ENCODE measurements at places on chromosomes 1 and 21.

- peak; percentile 42 for DNase-seq
These were observed 25.1 kb downstream of the ZBTB17 start for GRCh38 chr1:15950763-15951295.

GRCh38 chr1:1296070-1297061, 11.4 kb downstream of the ACAP3 start:
- DNase-seq, result no peak

DNA sequence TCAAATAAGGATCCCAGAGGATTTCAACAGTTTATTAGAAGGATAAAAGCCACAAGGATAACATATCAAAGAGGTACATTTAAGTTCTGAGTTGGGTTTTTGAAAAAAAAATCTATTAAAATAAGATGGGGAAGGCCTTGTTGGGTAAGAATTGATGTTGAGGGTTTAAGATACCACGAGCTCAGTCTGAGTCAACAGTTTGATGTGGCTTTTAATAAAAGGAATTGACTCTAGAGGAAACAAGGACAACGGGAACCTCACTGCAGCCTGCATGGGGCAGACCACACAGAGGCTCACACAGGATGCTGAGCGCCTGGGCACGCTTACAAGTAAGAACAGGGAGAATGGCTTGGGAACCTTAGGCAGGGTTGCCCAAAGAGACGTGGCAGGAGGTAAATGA, 107.5 kb downstream of the TIAM1 start:
- no peak for DNase-seq

- DNase-seq, result no peak
These were observed 103.5 kb upstream of the ETS2 start for GRCh38 chr21:38702196-38702595.

DNA sequence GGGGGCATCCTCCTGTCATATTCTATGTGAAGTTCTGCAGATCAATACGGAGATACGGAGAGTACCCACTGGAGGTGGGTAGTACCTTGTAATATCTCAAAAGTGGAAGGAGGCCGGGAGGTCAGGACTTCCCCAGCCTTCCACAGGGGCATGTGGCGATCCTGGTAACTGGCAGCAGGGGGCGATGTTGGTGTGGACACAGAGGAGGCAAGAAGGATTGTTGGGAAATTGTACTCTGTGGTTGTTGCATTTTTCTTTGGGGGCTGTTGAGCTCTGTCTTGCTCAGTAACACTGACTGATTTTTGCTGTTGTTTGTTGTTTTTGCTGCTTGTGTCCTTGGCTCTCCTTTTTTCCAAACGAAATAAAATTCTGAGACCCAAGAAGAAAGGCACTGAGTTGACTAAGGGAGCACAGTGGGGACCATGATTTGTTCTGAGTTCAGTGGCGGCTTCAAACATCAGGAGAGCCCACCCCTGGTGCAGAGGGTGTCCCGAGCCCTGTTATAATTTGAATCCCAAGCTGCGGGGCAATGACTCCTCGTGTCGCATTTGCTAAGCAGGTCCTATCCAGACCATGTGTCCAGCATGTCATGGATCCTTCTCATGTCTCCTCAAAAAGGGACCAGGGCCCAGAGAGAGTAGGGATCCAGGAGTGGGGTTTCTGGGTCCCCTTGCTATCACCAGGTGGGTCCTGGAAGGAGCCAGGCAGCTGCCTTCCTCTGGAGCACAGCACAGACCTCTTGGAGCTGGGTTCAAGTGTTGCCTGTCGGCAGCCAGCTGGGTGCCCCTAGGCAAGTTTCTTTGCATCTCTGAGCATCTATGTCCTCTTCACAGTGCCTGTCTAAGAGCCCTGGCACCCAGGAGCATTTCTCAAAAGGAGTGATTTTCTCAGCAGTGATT, 22.8 kb downstream of the LHX4 start:
- peak; percentile 65 for DNase-seq

- no peak for DNase-seq
These were observed 1017.0 kb downstream of the MRPL39 start for GRCh38 chr21:24590261-24590660.

GRCh38 chr1:231317306-231318014, 20.2 kb downstream of the EXOC8 start:
- no peak for DNase-seq

- no peak for DNase-seq
These were observed 22.7 kb upstream of the BECN2 start for GRCh38 chr1:241934866-241935265.

- DNase-seq, result no peak
These were observed 220.7 kb upstream of the VAMP3 start for GRCh38 chr1:7550261-7550865.

- peak; percentile 85 for DNase-seq
These were observed 1.1 kb upstream of the PEAR1 start for GRCh38 chr1:156892190-156893047.

- DNase-seq, result peak; percentile 61
These were observed 24.4 kb downstream of the PLXNA2 start for GRCh38 chr1:208219659-208220282.

DNA sequence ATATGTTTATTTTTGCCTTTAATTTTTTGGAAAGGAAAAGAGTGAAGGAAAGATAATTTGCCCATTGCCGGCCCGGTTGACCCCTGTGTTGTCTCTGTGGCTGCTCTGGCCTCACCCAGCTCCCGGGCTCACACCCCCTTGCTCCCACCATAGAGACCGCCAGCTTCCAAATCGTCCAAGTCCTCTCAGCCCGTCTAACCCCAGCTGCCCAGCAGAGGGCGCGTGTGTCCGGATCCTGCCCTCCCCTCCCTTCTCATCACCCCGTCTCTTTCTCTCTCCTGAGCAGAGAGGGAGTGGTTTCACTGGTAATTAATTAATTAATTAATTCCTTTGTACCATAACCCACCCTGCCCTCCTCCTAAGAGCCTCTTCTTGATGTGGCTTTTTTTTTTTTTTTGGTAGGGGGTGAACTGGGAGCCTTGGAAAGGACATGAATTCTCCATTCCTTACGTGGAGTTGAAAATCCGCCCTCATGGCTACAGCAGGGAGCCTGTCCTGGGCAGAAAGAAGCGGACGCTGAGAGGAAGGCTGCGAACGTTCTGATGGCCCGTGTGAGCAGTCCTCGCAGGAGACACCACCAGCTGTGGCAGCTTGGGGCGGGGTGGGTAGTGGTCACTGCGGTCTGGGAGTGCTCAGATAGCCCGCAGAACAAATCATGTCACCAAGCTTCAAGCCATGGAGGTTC, 45.9 kb downstream of the KIAA0040 start:
- DNase-seq, result peak; percentile 28

DNA sequence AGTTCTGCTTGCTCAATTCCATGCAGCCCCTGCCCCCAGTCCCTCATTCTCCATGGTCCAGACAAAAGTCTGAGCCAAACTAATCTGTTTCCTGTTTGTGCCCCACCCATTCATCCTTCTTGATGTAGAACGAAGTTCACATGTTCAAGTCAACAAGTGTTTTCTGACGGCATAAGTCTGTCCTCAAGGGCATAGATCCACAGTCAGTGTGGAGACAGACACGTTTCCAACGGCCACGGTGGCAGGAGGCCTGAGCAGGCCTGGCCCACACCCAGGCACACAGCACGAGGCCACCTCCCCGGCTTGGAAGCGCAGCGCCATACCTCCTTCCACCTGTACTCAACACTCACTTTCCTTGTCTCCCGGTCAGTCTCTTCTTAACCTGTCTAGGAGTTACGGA, 16.1 kb downstream of the ADORA1 start:
- no peak for DNase-seq

- DNase-seq, result no peak
These were observed 7.2 kb downstream of the CHML start for GRCh38 chr1:241632987-241633386.

- no peak for DNase-seq
These were observed 135.8 kb downstream of the VAV3 start for GRCh38 chr1:107829036-107829770.

DNA sequence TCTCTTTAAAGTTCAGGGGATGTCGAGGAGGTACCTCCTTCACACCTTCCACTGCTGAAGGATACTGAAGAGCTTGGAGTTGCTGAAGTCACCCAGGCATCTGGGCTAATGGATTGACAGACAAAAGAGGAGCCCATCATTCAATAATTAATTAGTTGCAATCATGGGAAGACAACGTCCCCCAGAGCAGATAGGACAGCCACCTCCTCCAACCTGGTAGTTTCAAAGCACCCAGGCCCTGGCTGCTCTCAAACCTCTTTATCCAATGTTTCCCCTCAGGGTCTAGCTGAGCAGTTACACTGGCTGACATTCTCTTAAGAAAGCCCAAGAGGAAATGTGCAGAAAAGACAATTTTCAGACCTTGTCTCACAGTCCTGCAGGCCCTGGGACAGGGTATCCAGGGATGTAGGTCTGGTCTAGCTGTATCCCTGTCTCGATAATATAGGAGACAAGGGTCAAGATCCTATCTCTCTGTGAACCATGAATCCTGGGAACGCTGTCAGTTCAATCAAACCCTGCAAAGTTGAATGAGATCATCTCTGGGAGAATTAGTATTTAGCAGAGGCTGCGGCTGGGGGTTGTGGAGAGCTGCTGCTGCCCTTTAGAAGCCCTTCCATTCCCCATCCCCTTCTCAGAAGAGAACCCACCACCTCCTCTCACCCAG, 1.1 kb downstream of the TSPAN2 start:
- DNase-seq, result no peak

DNA sequence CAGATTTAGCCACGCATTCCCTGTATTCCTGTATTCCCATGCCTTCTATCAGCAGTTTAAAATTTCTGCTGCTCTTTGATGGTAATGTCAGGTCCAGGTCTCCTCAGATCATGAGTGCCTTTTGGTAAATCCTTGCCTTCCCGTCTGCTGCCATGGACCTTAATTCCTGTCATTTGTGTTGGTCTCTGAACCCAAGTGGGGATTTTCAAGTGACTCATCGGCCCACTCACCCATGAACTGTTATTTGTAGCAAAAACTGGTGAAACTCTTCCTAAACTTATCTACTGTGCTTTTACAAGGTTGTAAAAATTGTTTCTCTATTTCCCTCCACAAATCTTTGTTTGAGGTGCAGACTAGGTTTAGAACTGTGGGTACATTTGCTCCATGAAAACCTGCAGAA, 47.4 kb downstream of the ACTN2 start:
- DNase-seq, result no peak

DNA sequence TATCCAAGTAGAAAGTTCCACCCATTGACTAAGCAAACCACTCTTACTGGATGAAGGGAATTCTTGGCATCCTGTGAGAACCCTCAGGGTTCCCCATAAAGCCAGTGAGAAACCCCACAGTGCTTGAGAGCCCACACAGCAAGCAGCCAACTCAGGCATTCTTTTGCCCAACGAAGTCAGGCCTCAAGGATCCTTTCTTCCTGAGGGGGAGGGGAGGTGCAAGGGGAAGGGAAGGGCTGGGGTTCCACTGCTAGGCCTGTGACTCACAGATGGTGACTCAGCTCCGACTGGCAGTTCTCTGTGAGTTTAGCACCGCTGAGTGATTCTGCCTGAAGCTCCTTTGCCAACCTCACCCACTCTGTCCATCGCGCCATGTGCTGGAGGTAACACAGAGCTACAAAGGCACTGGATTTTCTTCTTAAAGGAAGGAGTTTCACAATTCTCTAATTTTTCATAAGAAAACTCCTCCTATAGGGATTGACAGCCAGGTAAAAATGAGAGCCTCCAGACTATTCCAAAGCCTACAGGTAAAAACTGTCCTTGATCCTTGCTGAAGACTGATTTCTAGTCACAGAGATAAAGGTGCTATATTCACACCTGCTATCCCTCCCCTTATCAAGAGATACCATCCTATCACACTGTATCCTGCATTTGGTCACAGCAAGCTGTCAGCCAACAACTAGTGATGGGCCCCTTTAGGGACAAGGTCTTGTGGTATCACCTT, 4.8 kb downstream of the ENO1 start:
- peak; percentile 98 for DNase-seq

GRCh38 chr21:20272791-20273362, 725.3 kb upstream of the NCAM2 start:
- no peak for DNase-seq

DNA sequence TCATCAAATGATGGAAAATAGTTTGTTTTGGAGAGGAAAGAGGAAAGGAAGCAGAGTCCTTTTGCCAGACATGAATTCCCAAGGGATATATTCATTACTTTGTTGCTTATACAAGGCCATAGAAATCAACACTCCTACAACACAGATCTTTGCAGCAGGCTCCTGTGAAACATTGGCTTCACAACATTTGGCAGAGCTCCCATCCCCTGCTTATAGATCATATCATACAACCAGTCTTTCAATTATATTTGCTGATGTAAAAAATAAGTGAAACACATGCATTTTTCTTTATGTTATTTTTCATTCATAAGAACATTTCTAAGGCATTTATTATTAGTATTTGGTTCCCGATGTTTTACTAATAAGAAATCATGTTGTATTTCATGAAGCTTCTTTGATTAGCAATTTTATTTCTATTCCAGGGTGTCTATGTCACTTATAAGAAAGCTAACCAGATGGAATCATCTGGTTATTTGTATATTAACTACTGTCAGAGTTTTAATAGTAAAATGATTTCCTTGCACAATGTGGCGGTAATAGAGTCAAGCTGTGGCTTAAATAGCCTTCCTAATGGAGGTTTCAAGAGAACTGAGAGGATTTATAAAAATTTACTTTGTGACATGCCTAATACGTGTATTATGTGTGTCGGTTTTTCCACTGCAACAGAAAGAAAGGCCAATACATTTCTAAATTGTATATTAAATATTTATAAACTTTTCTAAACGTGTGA, 470.3 kb upstream of the NCAM2 start:
- no peak for DNase-seq

GRCh38 chr1:101025283-101025656, 314 bp downstream of the DPH5 start:
- DNase-seq, result peak; percentile 32

- DNase-seq, result no peak
These were observed 726.4 kb downstream of the AMY1C start for GRCh38 chr1:104476126-104476525.

GRCh38 chr1:165699577-165699976, 1.2 kb upstream of the ALDH9A1 start:
- no peak for DNase-seq

DNA sequence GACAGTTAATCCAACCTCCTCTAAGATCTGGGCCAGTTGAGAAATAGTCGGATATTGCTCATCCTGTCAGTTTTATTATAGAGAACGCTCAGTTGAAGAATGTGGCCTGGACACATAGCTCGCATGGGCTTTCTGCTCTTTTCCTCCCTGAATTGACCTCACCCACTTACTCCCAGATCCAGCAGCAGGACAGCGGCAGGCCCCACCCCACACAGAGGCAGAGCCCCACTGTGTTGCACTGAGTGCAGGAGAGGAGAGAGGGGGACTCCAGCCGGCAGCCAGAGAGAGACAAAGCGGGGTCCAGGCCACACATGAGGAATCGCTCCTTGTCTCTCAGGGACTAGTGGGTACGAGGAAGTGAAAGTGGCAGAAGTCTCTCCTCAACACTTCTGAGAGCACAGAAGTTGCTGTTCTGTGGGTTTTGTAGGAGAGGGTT, 78.6 kb downstream of the LAMC1 start:
- DNase-seq, result no peak

GRCh38 chr21:46457801-46458314, 833 bp upstream of the DIP2A start:
- peak; percentile 40 for DNase-seq

All from IMR-90 (cell line).